Kidney (tissue), 22 donors: ENCODE measurements at places on chromosomes 16 and 17. TPM values are rescaled to one million over a fixed set of nuclear protein-coding genes. Genes with fewer than 3 reads are reported as not detected.

DNA sequence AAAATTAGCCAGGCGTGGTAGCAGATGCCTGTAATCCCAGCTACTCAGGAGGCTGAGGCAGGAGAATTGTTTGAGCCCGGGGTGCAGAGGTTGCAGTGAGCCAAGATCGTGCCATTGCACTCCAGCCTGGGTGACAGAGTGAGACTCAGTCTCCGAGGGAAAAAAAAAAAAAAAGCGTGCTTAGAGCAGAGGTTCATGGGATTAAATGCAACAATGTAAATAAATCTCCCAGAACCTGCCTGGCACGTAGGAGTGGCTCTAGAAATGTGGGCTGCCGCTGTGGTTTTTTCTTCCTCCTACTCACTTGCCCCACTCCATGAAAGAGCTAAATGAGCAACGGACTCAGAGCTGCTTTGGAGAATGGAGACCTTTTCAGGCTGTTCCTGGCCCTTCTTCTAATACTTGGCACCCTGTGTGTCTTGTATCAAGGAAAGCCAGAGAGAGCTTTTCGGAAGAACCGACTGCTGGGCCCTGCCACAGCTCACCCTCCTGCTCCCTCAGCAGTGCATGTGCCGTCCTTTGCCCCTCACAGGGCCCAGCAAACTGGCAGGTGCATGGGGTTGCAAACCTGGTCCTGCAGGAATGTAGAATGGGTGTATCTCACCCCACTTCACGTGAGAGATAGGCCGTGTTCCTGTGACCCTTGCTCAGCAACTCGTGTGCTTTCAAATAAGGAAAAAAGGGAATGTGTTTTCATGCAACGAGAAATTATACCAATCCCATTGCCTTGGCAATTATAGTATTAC lies 52.0 kb downstream of the LDHD start:
- H3K27ac ChIP-seq = no peak overlapping the region

Gene TNFRSF17
- not detected for polyA plus RNA-seq

Gene PITPNM3
- polyA plus RNA-seq = 1.8 TPM

DNA sequence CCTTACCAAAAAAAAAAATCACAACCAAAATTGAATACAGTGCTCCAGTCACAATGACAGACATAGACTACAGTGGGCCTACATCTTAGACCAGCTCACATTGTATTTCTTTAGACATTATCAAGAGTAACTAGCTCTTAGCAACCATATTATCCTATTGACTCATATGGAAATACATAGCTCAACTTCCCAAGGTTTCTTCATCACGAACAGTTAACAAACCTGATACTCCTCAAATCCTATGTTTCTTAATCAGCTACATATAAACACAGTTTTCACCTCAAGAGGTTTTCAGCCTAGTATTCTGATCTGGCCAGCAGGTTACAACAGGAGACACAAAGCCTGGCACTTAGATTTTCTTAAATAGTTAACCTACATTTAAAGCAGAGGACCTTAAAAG lies 29.7 kb downstream of the CMC2 start:
- no peak for DNase-seq
- no peak overlapping the region for H3K4me3 ChIP-seq
- no peak overlapping the region for H3K27ac ChIP-seq
- no peaks in the 10 kb centered on the region for H3K4me1 ChIP-seq

DNA sequence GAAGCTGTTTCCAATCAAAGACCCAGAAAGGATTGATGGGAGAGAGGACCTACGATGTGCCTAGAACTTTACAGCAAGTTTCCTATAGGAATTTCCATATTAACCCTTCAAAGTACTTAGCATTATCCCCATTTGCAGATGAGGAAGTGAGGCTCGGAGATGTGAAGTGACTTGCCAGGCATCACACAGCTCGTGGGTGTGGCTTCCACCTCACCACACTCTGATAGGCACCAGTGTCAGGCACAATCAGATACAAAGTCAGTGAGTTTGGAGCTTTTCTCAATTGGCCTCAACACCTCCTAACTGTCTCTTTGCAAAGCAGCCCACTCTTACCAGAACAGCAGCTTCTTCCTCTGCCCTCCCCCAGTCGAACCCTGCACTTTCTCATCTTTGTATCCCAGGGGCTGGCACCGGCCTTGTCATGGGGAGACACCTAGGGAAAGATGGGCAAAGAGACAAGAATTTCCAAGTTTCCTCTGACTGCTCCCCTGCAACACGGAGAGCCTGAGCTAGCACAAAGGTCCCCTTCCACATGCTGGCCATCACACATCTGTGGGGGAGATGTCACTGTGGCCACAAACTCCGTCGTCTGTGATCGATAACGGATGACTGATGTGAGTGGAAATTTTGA lies 37.4 kb upstream of the CCL1 start:
- no peaks in the 10 kb centered on the region for H3K36me3 ChIP-seq
- H3K4me3 ChIP-seq = no peak overlapping the region
- H3K4me1 ChIP-seq = no peaks in the 10 kb centered on the region
- H3K27me3 ChIP-seq = no peaks in the 10 kb centered on the region

Gene CACNG4
- 0.26 TPM for polyA plus RNA-seq

DNA sequence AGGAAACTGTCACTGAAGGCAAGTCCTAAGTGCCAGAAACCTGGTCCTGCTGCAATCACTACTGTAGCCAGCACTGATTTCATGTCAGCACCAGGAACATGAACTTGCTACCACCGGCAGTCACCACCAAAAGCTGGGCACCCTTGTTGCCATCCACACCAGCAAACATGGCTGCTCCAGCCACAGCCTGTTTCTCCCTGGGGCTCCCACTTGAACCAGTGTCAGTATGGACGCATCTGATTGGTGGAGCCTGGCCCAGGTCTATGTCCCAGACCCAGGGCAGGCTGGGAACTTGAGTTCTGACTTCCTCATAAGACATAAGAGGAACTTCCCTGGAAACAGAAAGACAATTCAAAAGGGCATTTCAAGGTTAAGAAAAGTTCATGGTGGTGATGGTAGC lies 56.5 kb downstream of the COPRS start:
- H3K4me1 ChIP-seq = no peaks in the 10 kb centered on the region
- no peaks in the 10 kb centered on the region for H3K27me3 ChIP-seq
- DNase-seq = no peak

Gene SCNN1B
- polyA plus RNA-seq = 62.9 TPM

Gene RAB37
- polyA plus RNA-seq = 1.7 TPM

Gene SLC38A8
- 0.30 TPM for polyA plus RNA-seq

GRCh38 chr17:71200597-71200996 lies 920.2 kb upstream of the SOX9 start:
- no peak for DNase-seq
- no peaks in the 10 kb centered on the region for H3K36me3 ChIP-seq
- H3K27me3 ChIP-seq = no peaks in the 10 kb centered on the region
- peaks cover 5% of the 10 kb centered on the region for H3K4me1 ChIP-seq
- no peak overlapping the region for H3K4me3 ChIP-seq
